ENCODE measurements at places on chromosomes 12 and 14.

DNA sequence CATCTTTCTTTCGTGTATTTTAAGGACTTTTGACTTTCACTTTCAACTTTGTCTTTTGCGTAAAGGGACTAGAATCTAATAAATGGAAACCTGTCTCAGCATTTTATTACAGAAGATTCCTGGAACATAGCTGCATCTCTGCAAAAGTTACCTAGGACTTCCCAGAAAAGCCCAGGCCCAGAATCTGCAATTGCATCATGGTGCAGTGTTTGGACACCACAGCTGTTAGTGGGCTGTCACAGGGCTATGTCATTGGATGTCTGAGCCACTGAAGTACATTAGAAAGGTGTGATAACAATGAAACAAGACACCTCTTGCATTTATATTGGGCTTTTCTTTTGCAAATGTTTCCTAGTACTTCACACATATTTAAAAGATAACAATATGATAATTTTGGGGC is 199.9 kb upstream of the IGF1 start:
- no peak for DNase-seq

DNA sequence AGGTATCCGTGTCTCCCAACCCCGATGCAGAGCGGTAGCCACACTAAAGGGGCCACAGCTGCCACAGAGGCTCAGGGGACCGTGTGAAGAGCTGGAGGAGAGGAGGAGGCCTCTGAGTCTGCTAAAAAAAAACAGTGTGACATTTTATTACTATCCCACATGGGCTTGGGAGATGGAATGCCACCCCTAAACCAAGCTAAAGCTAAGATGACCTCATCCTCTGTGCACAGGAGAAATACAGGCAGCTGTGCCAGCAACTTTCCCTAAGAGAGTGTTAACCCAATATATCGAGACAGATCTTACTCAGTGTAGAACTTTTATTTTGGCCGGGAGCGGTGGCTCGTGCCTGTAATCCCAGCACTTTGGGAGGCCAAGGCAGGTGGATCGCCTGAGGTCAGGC is 18.0 kb downstream of the BCL2L14 start:
- DNase-seq: no peak

GRCh38 chr14:82385048-82385447 is 851.4 kb upstream of the SEL1L start:
- no peak for DNase-seq

GRCh38 chr12:40584763-40585162 is 107.5 kb upstream of the CNTN1 start:
- no peak for DNase-seq

- no peak for DNase-seq
Observed at GRCh38 chr12:113475451-113476175, 3.9 kb upstream of the LHX5 start.

DNA sequence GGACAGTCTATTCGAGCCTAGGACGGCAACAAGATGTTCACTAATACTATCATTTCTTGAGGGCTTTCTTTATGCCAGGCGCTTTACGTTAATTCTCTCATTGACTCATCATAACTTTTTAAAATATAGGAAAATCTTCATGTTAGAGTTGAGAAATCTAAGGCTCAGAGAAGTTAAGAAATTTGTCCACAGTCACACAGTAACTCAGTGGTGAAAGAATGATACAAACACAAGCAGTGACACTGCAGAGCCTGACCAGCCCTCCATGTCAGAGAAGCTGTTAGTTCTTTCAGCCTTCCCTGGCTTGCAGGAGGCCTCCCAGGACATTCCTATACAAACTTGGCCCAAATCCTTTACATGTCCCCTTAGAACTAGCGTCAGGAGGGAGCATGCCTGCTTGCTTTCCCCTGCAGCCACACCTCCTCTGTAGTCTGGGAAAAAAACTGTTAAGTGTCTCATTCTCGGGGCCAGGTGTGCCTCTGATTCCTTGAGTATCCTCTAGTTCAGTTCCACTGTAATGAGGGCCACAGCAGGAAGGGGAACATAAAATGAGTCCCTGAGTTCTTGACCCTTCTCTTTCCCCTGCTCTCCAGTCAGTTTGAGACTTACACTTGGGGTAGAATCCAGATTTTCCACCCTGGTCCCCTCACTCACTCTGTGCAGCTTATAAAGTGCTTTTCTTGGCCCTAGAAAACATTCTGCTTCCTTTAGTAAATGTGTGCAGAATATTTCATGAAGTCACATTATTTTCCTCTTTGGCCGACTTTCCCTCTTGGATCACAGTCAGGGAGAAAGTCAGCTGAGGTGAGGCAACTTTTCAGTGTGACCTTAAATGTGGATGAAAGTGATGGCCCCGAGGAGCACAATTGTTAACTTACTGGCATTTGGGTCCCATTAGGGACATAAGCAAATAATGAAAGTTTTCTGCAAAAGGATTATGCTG is 152.2 kb upstream of the HIF1A start:
- DNase-seq: no peak

- no peak for DNase-seq
Observed at GRCh38 chr12:30829876-30830275, 75.1 kb upstream of the CAPRIN2 start.
